ENCODE measurements at places on chromosomes 5 and 9.

DNA sequence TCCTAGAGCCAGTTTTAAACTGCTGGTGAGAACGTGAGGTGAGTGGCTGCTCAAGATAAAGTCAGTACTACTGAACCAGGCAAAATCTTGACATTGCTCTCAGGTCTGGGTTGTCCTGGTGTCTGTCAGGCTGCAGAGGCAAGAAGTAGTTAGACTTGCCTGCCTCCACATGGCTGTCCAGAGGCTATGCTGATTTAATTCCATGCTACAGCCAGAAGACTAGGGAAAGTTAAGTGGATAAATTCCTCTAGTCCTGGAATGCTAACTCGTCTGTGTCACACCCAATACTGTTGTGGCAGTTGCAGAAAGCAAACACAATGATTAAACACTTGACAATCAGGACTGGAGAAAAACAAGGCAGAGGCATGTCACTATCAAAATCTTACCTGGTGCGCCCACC is 118.9 kb downstream of the ACER2 start:
- DNase-seq, result no peak

- no peak for DNase-seq
Measured at GRCh38 chr9:32072570-32072969, 311.9 kb upstream of the ACO1 start.

DNA sequence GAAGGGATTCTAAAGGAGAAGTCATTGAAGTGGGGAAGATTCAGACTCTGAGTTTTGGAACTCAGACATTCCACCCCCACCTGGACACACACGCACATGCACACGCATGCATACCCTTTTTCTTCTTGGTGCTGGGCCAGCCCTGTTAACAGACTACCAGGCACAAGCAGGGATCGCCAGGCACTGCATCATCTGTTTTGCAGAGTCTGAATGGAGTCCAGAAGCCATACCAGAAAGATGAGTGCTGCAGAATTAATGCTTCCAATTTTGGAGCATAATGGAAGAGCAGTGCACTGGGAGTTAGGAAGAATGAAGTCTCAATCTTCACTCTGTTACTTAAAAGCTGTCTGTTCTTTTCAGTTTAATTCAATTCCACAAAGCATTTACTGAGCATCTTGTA is 95.5 kb downstream of the PDE8B start:
- no peak for DNase-seq

DNA sequence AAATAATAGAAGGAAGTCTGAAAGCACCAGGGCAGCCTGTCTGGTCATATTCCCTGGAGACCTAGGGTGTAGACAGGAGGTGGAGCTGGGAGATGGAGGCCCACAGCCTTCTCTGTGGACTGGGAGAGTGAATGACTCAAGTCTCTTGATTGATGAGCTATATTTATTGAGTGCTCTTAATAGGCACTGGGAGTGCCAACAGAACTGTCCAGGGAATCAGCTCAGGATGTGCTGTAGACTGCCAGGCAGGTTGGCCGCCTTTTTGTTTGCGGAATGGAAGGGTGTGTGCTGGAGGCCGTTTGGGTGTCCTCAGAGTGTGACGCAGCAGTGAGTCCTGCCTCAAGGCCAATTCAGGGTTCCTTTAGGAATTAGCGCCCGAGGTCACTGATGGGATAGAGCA is 33.4 kb upstream of the POMT1 start:
- DNase-seq, result no peak

DNA sequence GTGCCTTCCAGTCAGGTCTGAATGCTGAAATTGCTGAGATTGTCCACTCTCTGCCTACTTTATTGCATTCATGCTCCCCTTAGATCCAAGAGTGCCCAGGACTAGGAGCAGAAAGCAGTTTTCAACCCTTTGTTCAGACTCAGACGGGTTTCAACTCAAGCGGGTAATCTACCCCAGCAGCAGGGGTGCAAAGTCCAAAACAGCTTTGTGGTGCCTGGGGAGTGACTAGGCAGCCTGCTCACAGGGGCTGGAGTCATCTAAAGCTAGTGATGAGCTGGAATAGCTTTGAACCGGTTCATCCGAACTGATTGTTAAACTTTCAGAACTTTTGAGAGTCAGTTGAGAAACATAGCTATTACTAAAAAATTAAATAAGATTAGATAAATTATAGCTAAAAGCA is 71.0 kb upstream of the IQGAP2 start:
- DNase-seq, result no peak

GRCh38 chr9:118578467-118578866 is 790.8 kb downstream of the BRINP1 start:
- no peak for DNase-seq

- no peak for DNase-seq
Measured at GRCh38 chr9:2781336-2781735, 62.6 kb downstream of the PUM3 start.

DNA sequence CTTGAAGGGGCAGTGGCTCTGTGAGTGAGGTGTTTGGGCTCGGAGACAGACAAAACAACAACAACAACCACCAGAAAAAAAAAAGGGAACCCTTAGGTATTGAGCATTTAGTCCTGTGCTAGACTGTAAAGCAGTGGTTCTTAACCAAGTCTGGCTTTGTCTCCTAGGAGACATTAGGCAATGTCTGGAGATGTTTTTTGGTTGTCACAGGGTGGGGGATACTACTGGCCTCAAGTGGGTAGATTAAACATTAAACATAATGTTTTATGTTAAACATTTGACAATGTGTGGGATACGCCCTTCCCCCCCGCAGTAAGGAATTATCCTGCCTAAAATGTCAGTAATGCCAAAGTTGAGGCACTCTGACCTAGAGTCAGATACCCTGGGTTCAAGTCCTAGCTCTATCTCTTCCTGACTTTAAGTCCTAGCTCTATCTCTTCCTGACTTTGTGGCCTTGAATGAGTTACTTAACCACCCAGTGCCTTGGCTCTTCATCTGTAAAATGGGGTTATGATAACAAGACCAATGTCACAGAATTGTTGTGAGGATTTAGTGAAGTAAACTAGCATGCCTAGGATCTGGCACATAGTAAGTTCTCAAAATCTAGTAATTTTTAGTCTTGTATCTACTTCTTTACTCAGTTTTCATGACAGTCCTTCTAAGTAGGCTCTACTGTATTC is 1.8 kb downstream of the TRIM32 start:
- no peak for DNase-seq

DNA sequence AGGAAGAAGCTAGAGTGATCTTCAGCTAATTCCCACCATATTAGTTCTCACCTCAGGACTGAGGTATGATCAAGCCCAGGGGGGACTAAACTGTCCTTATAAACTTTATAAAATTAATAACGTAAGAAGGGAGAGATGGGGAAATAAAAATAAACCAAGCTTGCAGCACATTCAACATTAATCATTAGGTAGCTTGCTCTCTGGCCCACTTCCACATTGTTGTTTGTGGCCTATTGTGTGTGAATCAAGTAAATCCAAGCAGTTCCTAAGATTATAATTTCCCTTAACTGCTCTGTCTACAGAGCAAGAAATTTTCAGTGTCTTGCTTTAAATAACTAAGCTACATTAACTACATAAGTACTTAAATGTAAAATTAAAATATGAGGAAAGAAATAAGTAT is 131.3 kb upstream of the ABCA1 start:
- no peak for DNase-seq

DNA sequence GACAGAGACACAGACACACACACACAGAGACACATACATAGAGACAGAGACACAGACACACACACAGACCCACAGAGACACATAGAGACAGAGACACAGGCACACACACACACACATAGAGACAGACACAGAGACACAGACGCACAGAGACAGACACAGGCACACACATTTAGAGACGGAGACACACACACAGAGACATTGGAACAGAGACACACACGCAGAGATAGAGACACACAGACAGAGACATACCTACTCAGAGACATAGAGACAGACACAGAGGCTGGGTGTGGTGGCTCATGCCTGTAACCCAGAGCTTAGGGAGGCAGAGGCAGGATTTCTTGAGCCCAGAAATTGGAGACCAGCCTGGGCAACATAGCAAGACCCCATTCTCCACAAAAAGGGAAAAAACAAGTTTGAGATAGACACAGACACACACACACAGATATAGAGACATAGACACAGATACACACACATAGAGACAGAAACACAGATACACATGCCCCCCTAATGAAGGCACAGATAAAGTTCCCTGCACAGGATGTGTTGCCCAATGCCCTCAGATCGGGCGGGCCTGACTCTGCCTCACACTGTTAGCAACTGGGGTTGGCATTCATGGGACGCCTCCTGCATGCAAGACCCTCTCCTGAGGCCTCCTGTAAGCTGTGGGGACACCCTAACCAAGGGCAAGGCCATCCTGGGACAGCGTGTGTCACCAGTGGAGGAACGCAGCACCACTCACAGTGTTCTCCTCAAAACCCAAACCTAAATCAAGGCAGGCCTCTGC is 3.3 kb upstream of the RALGDS start:
- no peak for DNase-seq

DNA sequence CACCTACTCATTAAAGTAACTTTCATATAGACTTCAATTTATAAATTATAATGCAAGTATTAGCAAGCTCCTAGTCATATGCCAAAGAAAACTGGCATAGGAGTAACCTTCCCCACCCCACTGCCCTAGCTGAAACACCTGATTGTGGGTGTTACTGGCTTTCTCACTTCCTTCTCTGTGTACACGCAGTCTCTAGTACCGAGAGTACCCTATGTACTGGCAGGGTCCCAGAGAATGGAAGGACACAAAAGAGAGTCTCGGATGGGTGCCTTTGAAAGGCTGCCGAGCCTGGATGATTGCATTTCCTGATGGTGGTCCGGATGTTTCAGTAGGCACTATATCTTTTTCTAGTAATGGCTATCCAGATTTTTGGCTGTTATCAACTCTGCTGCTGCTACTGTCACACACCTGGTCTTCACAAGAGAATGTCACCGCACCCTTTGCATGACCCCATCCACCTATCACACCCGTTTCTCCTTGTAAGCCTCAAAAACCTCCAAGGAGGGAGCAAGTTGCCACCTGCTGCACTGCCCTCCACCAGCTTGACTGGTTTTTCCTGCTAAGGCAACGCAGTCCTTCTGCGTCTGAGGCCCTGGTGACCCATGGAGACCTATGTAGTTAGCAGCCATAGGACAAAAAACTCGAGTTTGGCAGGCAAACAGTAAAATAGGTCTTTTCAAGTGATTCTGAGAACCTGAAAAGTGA is 53.8 kb upstream of the CLINT1 start:
- no peak for DNase-seq

GRCh38 chr5:104541141-104541785 is 978.7 kb upstream of the NUDT12 start:
- DNase-seq, result no peak

DNA sequence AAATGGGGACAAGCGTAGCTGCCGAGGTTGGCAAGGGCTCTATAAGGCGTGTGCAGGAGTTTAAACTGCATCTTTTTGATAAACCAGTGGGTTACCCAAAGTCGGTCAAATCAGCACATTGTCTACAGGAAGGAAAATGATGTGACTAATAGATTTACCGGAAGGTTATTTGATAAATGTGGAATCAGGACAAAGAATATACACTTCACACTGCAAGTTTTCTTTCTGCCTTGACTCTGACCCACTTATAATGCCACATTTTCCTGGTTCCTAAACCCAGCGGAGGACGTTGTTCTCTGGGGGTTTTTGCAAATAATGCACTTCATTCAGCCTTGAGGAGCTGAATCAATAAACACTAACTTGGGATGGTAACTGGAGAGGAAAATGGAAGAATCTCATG is 76.8 kb downstream of the TTLL11 start:
- no peak for DNase-seq

DNA sequence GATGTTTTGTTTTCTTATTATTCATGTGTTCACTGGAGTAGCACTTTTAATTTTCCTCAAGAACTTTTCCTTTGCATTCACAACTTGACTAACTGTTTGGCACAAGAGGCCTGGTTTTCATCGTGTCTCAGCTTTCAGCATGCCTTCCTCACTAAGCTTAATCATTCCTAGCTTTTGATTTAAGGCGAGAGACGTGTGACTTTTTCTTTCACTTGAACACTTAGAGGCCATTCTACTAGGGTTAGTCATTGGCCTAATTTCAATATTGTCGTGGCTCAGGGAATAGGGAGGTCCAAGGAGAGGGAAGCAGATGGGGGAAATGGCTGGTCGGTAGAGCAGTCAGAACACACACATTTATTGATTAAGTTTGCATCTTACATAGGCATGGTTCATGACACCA is 94.0 kb downstream of the ZNF462 start:
- DNase-seq, result no peak

GRCh38 chr5:80921026-80921425 is 39.1 kb upstream of the RASGRF2 start:
- DNase-seq, result no peak

GRCh38 chr5:74360535-74361210 is 279.9 kb downstream of the ENC1 start:
- no peak for DNase-seq

GRCh38 chr5:150577378-150578139 is 62.9 kb upstream of the SYNPO start:
- no peak for DNase-seq

DNA sequence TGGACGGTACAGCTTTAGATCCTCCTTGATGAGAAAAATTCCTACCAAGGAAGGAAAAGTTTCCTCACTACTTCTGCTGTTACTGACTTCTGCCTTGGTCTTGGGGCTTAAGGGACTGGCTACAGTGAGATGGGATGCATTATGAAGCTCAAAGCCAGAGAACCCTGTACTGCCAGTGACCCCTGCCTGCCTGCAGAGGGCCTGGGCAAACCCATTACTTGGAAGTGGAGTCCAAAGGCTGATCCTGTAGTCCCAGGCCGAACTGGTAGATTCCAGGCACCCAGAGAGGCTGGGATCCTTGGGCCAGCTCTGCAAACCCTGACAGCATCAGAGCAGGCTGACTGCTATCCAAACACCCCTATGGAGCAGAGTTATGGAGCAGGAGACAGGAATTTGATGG is 25.7 kb upstream of the NR5A1 start:
- DNase-seq, result no peak

DNA sequence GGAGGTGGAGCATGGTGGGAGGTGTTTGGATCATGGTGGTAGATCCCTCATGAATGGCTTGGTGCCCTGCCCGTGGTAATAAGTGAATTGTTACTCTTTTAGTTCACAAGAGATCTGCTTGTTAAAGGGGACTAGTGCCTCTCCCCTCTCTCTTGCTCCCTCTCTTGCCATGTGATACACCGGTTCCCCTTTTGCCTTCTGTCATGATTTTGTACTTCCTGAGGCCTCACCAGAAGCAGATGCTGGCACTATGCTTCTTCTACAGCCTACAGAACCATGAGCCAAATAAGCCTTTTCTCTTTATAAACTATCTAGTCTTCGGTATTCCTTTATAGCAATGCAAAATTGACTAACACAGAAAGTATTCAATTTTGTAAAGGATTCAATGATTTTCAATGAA is 817.1 kb downstream of the TLR4 start:
- peak; percentile 8 for DNase-seq

GRCh38 chr9:108043585-108043984 is 554.0 kb upstream of the KLF4 start:
- DNase-seq, result no peak

- DNase-seq, result no peak
Measured at GRCh38 chr9:134335061-134335460, 8.8 kb downstream of the RXRA start.

DNA sequence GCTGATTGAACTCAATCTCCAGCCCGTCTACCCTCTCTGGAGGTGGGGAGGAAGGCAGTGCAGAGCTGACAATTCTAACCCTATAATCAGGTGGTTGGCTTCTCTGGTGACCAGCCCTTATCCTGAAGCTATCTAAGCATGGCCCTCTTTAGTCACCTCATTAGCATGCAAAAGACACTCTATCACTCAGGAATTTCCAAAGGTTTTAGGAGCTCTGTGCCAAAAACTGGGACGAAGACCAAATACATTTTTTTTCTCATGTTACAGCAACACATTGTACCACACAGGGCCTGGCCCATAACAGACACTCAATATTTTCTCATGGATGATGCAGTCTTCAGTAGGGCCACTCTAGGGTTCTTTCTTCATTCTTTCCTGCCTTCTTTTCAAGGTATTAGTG is 118.8 kb upstream of the VLDLR start:
- no peak for DNase-seq
